ENCODE measurements at places on chromosomes 5 and 9.
A peak's percentile ranks its signal among the peaks of the same experiment; 100 is the strongest.

DNA sequence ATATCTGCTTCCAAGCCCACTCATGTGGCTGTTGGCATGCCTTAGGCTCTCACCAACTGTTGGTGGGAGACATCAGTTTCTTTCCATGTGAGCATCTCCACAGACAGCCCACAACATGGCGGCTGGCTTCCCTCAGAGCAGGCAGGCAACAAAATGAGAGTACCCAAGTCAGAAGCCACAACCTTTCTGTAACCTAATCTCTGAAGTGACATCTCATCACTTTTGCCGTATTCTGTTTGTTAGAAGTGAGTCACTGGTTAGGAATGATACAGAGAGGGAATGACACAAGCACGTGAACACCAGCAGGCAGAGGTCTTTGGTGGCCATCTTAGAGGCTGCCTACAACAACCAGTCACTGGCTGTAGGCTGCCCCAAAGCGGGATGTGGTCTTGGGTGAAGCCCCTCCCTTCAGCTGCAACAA is 88.6 kb upstream of the RASGRF2 start:
- DNase-seq: no peak

- DNase-seq: no peak
Measured at GRCh38 chr5:115985802-115986757, 23.8 kb downstream of the LVRN start.

GRCh38 chr5:1003296-1003937 is 5.2 kb upstream of the NKD2 start:
- peak; percentile 80 for DNase-seq

DNA sequence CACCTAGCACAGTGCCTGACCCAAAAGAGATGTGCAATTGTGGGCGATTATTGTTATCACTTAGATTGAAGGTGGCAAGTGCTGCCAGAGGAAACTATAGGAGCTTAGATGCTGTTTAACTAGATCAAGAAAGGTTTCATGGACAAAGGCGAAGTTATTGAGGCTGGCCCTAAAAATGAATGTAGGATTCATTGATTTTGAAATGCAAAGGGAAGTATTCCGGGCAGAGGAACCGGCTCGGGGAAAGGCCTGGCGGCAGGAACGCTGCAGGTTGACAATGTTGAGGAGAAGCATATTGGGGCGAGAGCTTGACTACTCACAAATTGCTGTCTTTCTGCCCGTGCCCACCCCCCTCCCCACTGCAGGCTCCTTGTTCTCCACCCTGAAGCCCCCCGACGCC is 37.4 kb upstream of the TTC1 start:
- DNase-seq: no peak

- no peak for DNase-seq
Measured at GRCh38 chr5:135553688-135554462, 18.1 kb upstream of the NEUROG1 start.

- DNase-seq: no peak
Measured at GRCh38 chr9:133468777-133469421, 9.1 kb downstream of the CACFD1 start.

Measured in osteocyte (in vitro differentiated cells).